ENCODE measurements at places on chromosomes 5 and 9.
A peak's percentile ranks its signal among the peaks of the same experiment; 100 is the strongest.

DNA sequence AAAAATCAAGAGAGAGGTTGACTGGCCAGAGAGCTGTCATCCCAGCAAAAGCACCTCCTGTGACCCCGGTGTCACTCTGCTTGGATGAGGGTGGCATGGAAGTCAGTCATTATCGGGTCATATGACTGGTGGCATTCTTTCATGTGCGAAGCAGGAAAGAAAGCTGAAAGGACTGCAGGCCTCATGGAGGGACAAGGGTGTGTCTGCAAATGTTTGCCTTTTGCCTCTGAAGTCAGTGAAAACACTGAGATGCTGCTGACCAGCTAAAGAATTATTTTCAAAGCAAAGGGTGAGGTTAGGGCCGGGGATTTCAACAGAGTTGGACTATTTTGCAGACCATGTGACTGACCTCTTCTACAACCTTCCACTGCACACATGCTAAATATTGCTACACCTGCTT lies 298.3 kb downstream of the CSNK1G3 start:
- no peak overlapping the region for H3K27ac ChIP-seq
- H3K27me3 ChIP-seq: no peaks in the 10 kb centered on the region
- DNase-seq: no peak
- H3K36me3 ChIP-seq: no peaks in the 10 kb centered on the region
- no peak overlapping the region for H3K4me3 ChIP-seq

GRCh38 chr9:31119890-31120454 lies 1264.5 kb upstream of the ACO1 start:
- no peaks in the 10 kb centered on the region for H3K4me1 ChIP-seq
- H3K27me3 ChIP-seq: no peaks in the 10 kb centered on the region
- no peak for DNase-seq
- H3K36me3 ChIP-seq: no peaks in the 10 kb centered on the region

DNA sequence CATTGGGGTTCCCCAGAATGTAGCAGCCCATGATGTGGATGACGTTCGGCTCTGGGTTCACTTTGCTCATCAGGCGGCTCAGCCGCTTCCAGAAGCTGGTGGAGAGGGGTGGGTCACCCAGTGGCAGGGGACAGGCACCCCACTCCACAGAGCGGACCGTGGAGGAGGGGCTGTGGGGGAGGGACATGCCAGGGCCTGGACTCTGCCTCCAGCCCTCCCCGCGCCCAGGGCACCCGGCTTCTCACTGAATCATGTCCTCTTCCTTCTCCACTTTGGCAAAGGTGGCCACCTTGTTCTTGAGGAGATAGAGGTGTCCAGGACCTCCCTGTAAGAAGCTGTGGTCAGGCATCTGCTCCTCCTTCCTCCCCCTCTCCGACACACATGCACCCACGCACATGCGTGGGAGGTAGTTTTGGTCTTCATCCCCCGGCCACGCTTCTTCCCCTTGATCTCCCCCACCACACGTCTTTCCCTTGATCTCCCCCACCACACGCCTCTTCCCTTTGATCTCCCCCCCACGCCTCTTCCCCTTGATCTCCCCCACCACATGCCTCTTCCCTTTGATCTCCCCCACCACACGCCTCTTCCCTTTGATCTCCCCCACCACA lies 8.9 kb upstream of the ENTPD8 start:
- peaks cover 6% of the 10 kb centered on the region for H3K4me1 ChIP-seq
- H3K4me3 ChIP-seq: no peak overlapping the region
- DNase-seq: peak; percentile 9
- H3K27me3 ChIP-seq: no peaks in the 10 kb centered on the region
- H3K27ac ChIP-seq: no peak overlapping the region

DNA sequence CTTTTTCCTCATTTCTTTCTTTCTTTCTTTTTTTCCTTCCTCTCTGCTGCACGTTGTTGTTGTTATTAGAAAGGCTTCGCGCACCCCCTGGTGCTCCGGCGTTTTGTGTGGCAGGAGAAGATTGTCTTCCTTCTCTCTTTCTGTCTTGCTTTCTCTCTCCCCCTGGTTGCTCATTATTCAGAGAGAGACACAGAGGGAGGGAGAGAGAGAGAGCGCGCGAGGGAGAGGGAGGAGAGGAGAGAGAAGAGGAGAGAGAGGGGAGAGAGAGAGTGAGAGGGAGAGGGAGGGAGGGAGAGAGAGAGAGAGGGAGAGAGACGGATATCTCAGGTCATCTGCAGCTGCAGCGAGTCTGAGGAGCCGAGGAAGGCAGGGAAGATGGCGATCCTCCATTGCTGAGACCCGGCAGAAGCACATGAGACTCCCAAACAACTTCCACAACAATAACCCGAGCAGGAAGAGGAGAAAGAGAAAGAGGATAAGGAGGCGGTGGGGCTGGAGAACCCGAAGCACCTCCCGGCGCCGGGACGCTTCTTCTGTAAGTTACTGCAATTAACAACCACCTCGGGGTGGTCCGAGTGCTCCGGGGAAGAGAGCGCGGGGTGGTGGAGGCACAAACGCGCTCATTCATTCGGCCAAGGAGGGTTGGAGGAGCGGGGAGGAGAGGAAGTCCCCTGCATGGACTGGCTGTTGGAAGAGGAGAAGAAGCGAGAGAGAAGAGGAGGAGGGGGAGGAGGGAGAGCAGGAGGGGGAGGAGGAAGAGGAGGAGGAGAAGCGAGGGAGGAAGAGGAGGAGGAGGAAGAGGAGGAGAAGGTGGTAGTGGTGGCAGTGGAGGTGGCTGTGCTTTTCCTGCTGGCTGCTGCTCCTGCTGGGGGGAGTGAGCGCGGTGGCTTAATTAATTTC lies at the start of gene ZNF462:
TSS of gene ZNF462 (plus strand) at position 346 of the 900 bp plus-strand sequence. CDS start 60,218 bp downstream, outside the sequence.
- no peaks in the 10 kb centered on the region for H3K27me3 ChIP-seq
- no peaks in the 10 kb centered on the region for H3K36me3 ChIP-seq
- peak within 1 kb of the TSS; percentile 84 for H3K27ac ChIP-seq
- DNase-seq: peak; percentile 57
- peaks cover 3% of the 10 kb centered on the region for H3K4me1 ChIP-seq
- peak within 1 kb of the TSS; percentile 58 for H3K4me3 ChIP-seq

DNA sequence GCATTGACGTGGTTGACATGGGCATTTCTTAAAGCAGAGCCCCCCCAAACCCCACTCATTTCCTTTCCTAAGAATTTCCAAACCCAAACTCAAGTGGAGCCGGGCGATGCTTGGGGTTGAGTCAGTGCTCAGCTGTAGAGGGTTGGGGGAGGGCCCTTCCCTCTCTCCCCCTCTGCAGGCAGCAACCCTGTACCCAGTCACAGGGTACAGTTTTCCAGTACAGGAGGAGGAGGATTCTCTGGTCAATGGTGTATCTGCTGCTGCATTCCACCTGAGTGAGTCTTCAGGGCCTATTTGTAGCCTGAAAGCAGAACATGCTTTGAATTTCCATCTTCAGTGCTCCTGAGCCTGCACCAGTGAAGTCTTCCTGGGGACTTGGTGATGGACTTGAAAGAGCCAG lies 55.8 kb downstream of the ENTREP1 start:
- no peaks in the 10 kb centered on the region for H3K36me3 ChIP-seq
- H3K27ac ChIP-seq: no peak overlapping the region
- no peaks in the 10 kb centered on the region for H3K27me3 ChIP-seq
- no peak for DNase-seq

DNA sequence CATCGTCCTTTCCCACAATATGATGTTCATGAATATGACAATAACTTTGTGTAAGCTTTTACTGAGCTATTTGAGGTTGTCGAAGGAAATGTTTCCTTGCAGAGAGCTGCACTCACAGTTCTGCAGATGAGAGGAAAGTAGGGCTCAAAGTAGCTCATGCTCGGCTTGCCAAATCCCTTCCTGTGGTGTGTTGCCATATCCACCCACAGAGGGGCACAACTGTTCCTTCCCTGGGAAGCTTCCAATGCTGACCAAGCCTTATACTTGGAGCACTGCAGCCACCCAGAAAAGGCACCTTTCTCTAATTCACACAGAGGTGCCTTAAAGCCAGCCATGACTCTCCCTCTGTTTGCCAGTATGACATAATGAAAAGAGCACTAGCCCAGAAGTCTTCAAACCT lies 390.3 kb downstream of the CAAP1 start:
- H3K27ac ChIP-seq: no peak overlapping the region
- no peak overlapping the region for H3K4me3 ChIP-seq
- no peaks in the 10 kb centered on the region for H3K4me1 ChIP-seq
- no peak for DNase-seq
- no peaks in the 10 kb centered on the region for H3K36me3 ChIP-seq

- H3K36me3 ChIP-seq: no peaks in the 10 kb centered on the region
- H3K4me1 ChIP-seq: no peaks in the 10 kb centered on the region
- no peaks in the 10 kb centered on the region for H3K27me3 ChIP-seq
Measured at GRCh38 chr5:6989230-6989629, 276.0 kb downstream of the TENT4A start.

GRCh38 chr9:89420397-89421178 lies 77.3 kb downstream of the SEMA4D start:
- no peaks in the 10 kb centered on the region for H3K27me3 ChIP-seq
- no peak overlapping the region for H3K27ac ChIP-seq
- DNase-seq: no peak
- no peak overlapping the region for H3K4me3 ChIP-seq
- no peaks in the 10 kb centered on the region for H3K4me1 ChIP-seq

GRCh38 chr9:130715270-130715669 lies 21.7 kb downstream of the EXOSC2 start:
- H3K4me3 ChIP-seq: peak overlapping the region; percentile 98
- H3K4me1 ChIP-seq: peaks cover 2% of the 10 kb centered on the region
- H3K27me3 ChIP-seq: no peaks in the 10 kb centered on the region
- H3K27ac ChIP-seq: peak overlapping the region; percentile 20
- no peak for DNase-seq

GRCh38 chr5:50710838-50711237 lies 44.4 kb downstream of the PARP8 start:
- H3K27me3 ChIP-seq: peaks cover 2% of the 10 kb centered on the region
- no peak for DNase-seq
- no peaks in the 10 kb centered on the region for H3K4me1 ChIP-seq
- H3K27ac ChIP-seq: no peak overlapping the region

Data from ovary (tissue), 10 donors.